ENCODE measurements at places on chromosomes 16 and 17.

DNA sequence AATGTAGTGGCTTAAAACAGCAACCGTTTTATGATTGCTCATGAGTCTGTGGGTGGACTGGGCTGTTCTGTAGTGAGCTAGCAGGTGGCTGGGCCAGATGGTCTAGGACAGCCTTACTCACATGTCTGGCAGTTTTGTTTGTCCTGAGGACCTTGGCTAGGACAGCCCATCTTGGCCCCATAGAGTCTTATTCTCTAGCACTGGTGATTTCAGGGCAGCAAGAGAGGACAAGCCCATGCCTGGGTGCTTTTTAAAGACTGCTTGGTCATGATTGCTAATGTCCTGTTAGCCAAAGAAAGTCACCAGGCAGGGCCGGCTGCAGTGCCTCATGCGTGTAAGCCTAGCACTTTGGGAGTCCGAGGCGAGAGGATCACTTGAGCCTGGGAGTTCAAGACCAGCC is 139.8 kb downstream of the KATNIP start:
- no peak for DNase-seq

DNA sequence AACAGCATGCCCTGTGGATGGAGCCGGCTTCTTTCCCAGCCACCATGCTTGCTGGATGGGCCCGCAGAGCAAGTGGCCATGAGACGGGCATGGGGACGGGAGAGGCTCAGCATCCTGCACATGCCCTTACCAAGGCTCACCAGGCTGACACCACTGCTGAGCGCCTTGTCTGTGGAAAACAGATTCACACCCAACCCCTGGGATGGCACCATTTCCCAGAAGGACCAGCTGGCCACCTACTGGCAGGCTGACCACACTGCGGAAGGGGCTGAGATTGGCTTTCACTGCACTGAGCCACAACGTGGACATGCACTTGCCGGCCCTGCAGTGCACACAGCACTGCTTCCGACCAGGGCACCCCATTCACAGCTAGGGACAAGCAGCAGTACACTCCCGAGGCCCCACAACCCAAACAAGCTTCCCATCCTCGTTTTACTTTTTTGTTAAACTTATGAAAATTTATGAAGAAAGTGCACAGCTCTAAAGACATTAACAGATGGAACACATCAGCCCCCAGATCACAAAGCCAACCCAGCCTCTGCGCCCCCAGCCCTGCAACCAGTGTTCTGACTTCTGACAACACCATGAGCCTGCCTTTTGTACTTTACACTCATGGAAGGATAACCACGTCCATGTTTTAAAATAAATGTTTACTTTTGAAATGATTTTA is 13.9 kb upstream of the KRTAP17-1 start:
- DNase-seq, result no peak

- DNase-seq, result no peak
Measured at GRCh38 chr17:418421-418751, 65.8 kb upstream of the RPH3AL start.

GRCh38 chr16:5642436-5642835 is 544.8 kb upstream of the EEF2KMT start:
- DNase-seq, result no peak

- no peak for DNase-seq
Measured at GRCh38 chr17:2024572-2025219, 438 bp downstream of the RTN4RL1 start.
